ENCODE measurements at places on chromosomes 3 and 15. TPM values are rescaled to one million over a fixed set of nuclear protein-coding genes. Genes with fewer than 3 reads are reported as not detected.

- no peak for DNase-seq
Observed at GRCh38 chr3:115272036-115272824, 125.1 kb upstream of the ZBTB20 start.

GRCh38 chr15:71747128-71748083, 62.9 kb upstream of the NR2E3 start:
- DNase-seq, result no peak

Gene TM6SF1
- total RNA-seq, result 1.5 TPM

GRCh38 chr3:181718987-181719911, 7.5 kb downstream of the SOX2 start:
- DNase-seq, result no peak

- DNase-seq, result peak; percentile 84
Observed at GRCh38 chr3:32238453-32239306, at the start of gene CMTM8. Gene CMTM8 (plus strand): TSS chr3:32238680. CDS start chr3:32238973, 293 bp downstream.

Gene UBXN7
- total RNA-seq, result 102 TPM

DNA sequence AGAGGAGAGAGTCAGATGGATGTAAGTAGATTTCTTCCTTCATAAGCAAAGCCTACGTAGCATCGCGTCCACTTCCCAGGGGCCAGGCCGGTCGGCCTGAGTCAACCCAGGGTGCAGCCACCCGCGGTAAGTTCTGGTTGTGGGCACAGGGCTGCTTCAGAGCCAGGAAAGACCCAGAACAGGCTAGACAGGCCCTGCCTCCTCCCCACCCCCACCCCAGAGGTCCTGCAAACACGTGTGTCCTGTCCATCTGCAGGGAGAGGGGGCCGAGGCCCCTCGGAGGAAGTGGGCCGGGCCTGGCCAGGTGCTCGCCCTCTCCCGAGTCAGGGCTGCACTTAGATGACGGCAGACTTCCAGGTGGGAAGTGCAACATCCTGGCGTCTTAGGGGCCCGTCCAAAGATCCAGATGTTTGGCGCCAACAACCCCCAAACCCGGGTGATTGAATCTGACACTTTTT, 100.8 kb upstream of the ALDH1A3 start:
- DNase-seq, result no peak

Gene LMOD3
- not detected for total RNA-seq

DNA sequence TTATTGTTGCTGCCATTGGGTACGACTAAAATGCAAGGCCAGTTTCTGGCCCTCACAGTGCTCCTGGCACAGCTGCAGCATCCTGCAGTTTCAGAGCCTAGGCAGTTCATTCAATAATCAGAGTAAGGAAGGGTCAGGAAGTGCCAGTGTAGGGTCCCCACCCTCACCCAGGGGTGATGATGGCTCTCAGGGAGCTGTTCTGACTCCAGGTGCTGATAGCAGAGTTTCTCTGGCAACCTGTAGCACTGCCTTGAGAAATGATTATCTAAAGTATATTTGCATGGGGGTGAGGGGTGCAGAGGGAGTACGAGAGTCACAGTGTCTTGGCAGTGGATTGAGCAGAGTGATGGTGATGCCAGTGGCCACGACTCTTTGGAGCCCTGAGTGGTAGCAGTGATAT, 15.5 kb upstream of the IL16 start:
- no peak for DNase-seq

Gene SLC27A2
- total RNA-seq, result 20.7 TPM

Gene FAM81A
- total RNA-seq, result 0.26 TPM

Gene LEKR1
- total RNA-seq, result 0.53 TPM

Gene RAB6B
- 0.23 TPM for total RNA-seq

Gene ANKRD34C
- not detected for total RNA-seq

- DNase-seq, result no peak
Observed at GRCh38 chr3:160010578-160010977, 21.9 kb downstream of the IL12A start.

GRCh38 chr3:49026536-49026935, 2.7 kb downstream of the IMPDH2 start:
- no peak for DNase-seq

DNA sequence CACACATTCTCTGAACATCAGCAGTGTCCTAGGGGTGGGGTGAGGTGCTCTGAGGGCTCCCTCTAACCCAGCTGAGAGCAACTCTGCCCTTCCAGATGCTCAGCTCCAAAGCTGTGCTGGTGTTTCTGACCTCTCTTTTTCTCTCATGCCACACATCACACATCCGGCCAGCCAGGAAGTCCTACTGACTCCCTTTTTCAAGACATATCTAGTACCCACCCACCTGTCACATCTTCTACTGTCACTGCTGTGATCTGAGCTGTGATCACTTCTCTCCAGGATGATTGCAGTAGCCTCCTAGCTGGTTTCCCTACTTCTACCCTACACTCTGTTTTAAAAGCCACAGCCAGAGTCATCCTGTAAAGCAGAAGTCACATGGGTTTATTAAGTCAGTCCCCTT, 30.2 kb upstream of the MASP1 start:
- no peak for DNase-seq

GRCh38 chr3:176914764-176915163, 282.5 kb downstream of the TBL1XR1 start:
- no peak for DNase-seq

- DNase-seq, result no peak
Observed at GRCh38 chr15:54547491-54547890, 569.2 kb downstream of the UNC13C start.

GRCh38 chr3:153744889-153745288, 376.3 kb upstream of the ARHGEF26 start:
- DNase-seq, result no peak

Gene MBNL1
- 317 TPM for total RNA-seq

DNA sequence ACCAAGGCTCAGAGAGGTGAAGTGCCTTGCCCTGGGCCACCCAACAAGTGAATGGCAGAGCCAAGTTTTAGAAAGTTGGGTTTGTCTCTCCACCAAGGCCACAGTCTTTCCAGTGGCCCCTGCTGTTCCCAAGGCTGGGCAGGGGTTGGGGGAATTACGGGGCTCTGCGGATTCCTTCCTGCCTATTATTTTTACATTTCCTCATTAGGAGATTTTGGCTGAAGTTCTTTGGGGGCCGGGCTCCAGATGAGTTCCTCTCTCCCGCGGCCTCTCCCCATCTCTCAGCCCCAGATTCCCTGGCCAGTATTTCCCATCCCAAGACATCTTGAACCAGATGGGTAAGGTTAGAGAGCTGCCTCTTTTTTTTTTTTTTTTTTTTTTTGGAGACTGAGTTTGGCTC, 44.0 kb upstream of the SMAD6 start:
- DNase-seq, result no peak

GRCh38 chr3:132622148-132622547, 25.1 kb downstream of the ACKR4 start:
- DNase-seq, result no peak

Gene PLS1
- 5.4 TPM for total RNA-seq

- no peak for DNase-seq
Observed at GRCh38 chr3:21062831-21063294, 688.1 kb downstream of the ZNF385D start.

Gene CLEC3B
- total RNA-seq, result not detected

- no peak for DNase-seq
Observed at GRCh38 chr15:84831028-84831427, 13.9 kb downstream of the ALPK3 start.

DNA sequence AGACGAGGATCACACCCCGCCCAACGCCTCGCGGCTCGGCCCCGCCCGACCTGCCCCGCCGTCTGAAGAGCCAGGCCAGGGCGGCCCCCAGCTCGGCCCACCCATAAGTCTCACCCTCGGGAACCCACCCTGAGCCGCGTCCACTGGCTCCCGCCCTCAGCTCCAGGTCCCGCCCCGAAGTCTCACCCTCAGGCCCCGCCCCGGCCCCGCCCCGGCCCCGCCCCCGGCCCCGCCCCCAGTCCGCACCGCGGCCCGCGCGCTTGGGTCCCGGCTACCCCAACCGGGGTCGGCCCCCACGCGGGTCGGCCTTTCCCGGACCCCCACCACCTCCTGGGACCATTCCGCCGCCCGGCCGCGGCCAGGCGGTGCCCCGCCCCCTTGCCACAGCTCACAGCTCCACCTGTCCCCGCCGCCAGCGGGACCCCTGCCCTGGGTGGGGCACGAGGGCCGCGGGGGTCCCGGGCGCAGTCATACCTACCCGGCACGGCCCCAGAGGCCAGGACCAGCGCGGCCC, 489 bp downstream of the CSPG5 start:
- DNase-seq, result peak; percentile 61

GRCh38 chr3:89227634-89228033, 120.2 kb downstream of the EPHA3 start:
- no peak for DNase-seq

GRCh38 chr3:52339612-52340011, 23.5 kb downstream of the DNAH1 start:
- DNase-seq, result peak; percentile 59

Gene SLITRK3
- total RNA-seq, result not detected

DNA sequence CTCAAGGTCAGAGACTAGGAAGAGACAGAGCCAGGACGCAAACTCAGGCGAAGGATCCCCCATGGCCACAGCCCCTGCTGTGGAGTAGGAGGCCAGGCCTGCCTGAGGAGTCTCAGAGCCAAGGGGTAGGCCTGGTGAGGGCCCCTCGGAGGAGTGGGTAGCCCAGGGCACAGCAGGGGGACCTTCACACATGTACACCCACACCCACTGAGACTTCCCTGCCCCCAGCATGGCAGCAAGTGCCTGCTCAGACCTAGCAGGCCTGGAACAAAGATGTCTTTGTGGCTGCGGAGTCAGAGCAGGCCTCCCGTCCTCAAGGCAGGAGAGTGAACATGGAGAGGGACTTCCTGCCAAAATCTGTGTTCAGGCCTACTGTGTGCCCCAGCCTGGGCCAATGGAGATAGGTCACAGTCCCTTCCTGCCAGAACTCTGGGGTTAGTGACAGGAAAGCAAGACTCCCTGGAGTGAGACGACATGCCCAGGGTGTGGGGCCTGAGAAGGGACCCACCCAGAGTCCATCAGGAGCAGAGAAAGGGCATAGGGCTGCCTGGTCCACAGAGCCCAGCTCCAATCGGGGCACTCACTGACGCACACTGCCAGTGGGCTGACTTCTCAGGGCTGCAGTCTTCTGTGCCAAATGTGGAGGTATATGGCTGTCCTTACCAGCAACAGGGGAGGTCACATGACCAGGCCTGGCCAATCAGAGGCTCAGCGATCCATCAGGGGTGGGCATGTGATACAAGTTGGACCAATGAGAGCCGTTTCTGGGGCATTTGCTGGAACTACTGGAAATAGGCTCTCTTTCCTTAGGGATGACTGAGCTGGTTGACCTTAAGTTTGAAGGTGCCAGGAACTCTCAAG, 2.3 kb downstream of the GRIP2 start:
- peak; percentile 26 for DNase-seq

Gene SATB1
- total RNA-seq, result 471 TPM
